Upper lobe of right lung (tissue), 1 donor: ENCODE measurements at places on chromosomes 1 and 21. TPM values are rescaled to one million over a fixed set of nuclear protein-coding genes. Genes with fewer than 3 reads are reported as not detected.

Gene LPAR3
- 3.6 TPM for total RNA-seq

Gene MANEAL
- total RNA-seq, result 6.9 TPM

Gene TACSTD2
- 112 TPM for total RNA-seq

GRCh38 chr1:153742411-153743142 is 14.7 kb downstream of the INTS3 start:
- peaks cover 10% of the 10 kb centered on the region for H3K4me1 ChIP-seq
- no peak overlapping the region for H3K4me3 ChIP-seq
- H3K27ac ChIP-seq, result peak overlapping the region; percentile 30
- no peak for DNase-seq
- peaks cover 81% of the 10 kb centered on the region for H3K36me3 ChIP-seq
- no peaks in the 10 kb centered on the region for H3K27me3 ChIP-seq

- H3K36me3 ChIP-seq, result peaks cover 39% of the 10 kb centered on the region
- H3K4me1 ChIP-seq, result no peaks in the 10 kb centered on the region
- no peaks in the 10 kb centered on the region for H3K27me3 ChIP-seq
- no peak overlapping the region for H3K27ac ChIP-seq
- no peak for DNase-seq
These were observed 16.7 kb downstream of the C1orf174 start for GRCh38 chr1:3883194-3883925.

DNA sequence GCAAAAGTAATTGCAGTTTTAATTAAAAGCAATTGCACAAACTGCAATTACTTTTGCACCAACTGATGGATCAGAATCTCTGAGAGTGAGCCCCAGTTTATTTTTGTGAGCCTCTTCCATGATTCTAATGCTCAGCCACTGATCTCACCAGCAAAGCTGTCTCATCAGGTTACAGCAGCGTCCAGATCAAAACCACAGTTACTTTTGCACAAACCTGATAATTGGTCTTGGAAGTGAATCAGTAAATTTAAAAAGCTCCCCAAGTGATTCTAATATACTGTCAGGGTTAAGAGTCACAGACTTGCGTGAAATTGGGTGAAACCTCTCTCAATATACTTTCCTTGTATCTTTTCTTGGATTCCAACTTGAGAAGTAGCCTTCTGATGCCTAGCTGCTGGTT is 13.5 kb upstream of the CR2 start:
- H3K27me3 ChIP-seq, result no peaks in the 10 kb centered on the region
- DNase-seq, result no peak
- H3K36me3 ChIP-seq, result no peaks in the 10 kb centered on the region
- H3K4me1 ChIP-seq, result no peaks in the 10 kb centered on the region

DNA sequence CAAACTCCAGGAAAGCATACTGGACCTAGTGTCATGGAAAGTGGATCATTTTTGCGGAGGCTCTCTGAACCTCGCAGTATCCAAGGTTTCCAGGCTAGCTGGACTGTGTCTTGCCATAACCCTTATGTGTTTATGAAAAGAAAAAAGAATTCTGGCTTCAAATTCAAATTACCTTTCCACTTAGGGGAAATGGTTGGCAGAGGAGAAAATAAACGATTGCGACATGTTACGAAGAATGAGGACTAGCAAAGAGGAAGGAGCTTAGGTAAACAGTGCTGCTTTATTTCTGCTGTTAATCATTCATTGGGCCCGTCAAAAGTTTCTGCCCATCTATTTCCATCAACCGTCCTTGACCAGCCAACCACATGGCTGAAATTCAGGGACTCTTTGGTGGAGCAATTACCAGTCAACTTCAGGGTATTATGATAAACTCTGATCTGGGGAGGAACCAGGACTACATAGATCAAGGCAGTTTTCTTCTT is at the start of gene C4BPA:
Gene C4BPA (plus strand): TSS at position 342 of the 482 bp plus-strand sequence. CDS start 8,793 bp downstream, outside the sequence.
- H3K27me3 ChIP-seq, result no peaks in the 10 kb centered on the region
- peak within 1 kb of the TSS; percentile 37 for H3K4me3 ChIP-seq
- H3K27ac ChIP-seq, result no peak within 1 kb of the TSS
- no peaks in the 10 kb centered on the region for H3K36me3 ChIP-seq
- no peak for DNase-seq

GRCh38 chr21:34337741-34338140 is 26.1 kb upstream of the KCNE2 start:
- H3K4me1 ChIP-seq, result no peaks in the 10 kb centered on the region
- H3K4me3 ChIP-seq, result no peak overlapping the region
- H3K27ac ChIP-seq, result no peak overlapping the region
- no peaks in the 10 kb centered on the region for H3K27me3 ChIP-seq
- no peaks in the 10 kb centered on the region for H3K36me3 ChIP-seq
- no peak for DNase-seq
